ENCODE measurements at places on chromosomes 11 and 22.

- no peak for DNase-seq
These were observed 28.5 kb upstream of the CCDC34 start for GRCh38 chr11:27391331-27392015.

- DNase-seq: no peak
These were observed 69.3 kb downstream of the KCNC1 start for GRCh38 chr11:17803754-17804334.

- DNase-seq: peak; percentile 78
These were observed 81.3 kb downstream of the CLPB start for GRCh38 chr11:72352859-72353551.

GRCh38 chr11:21205205-21205604, 535.8 kb downstream of the NELL1 start:
- no peak for DNase-seq

- peak; percentile 6 for DNase-seq
These were observed 120.4 kb downstream of the PHF21B start for GRCh38 chr22:44889255-44889878.

- no peak for DNase-seq
These were observed 41.0 kb downstream of the TMPRSS5 start for GRCh38 chr11:113664981-113665710.

DNA sequence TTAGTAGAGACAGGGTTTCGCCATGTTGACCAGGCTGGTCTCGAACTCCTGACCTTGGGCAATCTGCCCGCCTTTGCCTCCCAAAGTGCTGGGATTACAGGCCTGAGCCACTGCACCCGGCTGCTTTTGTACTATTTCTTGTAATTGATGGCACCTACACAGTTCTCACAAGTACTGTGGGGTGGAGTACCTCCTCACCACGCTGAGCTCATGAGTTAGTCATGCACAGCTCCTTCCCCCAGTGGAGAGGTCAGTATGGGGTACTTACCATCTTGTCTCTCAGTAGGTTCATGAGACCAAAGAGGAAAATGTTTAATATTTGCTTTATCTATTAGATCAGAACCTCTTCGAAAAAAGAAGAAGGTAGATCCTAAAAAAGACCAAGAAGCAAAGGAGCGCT, 2.1 kb downstream of the MRPL40 start:
- no peak for DNase-seq
